IPS DF 19.7 (cell line): ENCODE measurements at places on chromosomes 2 and 18.

- no peak for DNase-seq
These were observed 30.6 kb upstream of the AP1S3 start for GRCh38 chr2:223868005-223868404.

DNA sequence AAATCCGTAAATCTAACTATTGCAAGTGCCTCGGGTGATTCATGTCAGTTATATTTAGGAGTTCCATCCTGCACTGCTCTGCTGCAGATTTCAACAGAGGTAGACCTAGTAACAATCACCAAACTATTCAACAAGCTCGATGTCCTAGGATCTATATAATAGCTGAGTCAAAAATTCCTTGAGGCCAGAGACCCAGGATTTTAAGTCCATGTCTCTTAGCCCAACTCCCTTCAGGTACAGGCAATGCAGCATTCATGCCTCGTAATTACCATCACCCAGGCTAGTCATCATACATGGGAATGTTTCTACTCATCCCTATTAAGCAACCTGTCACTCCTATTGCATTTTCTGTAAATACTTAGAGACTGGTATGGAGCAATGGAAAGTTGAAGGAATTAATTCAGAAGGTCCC, 729 bp downstream of the TM4SF20 start:
- DNase-seq: no peak

GRCh38 chr18:58091099-58091611, 47.1 kb downstream of the NEDD4L start:
- no peak for DNase-seq

DNA sequence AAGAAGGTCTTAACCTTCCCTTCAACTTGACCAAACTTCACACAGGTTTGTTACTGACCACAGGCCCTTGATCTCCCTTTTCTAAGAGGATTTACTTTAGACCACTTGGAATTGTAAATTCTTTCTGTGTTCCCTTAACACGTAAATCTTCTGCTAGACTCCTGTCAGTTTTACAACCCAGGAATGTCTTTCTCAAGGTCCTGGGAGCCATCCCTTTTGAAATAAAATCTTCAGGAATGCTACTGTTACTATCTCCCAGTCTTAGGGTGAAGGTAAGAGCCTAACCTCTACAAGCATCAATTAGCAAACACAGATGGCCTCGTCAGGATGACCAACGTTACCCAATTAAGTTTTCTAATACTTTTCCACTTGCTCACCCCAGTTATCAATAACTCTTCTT, 182.7 kb downstream of the NRXN1 start:
- DNase-seq: no peak

DNA sequence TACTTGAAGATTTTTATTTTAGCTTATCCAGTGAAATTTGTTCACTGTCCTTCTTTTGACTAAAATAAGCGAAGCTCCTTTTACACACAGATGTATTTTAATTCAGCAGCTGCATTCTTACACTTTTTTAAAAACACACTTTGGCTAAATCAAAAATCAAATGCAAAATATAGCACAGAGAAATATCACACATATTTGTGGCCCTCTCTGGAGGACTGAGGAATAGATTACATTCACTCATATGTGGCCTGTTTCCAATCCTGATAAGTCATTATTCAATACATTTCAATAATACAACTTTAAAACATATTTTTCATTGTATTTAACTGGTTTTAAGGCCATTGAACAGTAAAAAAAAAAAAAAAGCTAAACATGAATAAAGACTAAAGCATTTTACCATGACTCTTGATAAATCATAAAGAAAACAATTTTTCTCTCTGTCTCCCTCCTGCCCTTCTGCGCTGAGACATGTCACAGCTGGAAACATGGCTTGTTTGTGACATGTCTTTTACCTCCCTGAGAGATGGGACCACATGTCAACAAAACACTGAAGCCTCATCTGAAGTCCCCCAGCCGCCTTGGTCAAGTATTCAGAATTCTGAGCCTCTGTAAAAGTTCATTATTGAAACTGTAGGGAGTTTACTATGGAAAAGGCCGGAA, 221.0 kb downstream of the ZNF407 start:
- DNase-seq: no peak

DNA sequence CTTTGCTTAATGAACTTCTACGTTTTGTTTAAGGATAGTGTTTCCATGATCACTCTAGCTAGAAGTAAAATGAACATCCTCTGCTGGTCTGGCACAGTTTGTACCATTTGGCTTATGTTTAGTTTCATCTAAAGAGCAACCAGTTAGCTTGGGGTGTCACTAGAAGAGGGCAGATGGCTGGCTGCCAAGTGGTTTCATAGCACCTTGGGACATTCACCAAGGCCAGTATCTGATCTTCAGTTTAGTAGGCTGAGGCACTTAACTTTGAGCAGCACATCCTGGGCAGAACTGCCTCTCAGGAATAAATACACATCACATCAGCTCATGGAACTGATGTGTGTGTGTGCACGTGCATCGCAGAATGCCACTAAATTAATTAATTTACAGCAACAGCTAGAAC, 68.4 kb downstream of the NXPH2 start:
- DNase-seq: no peak

GRCh38 chr2:169362118-169362893, at the start of gene LRP2:
TSS of gene LRP2 (minus strand) at chr2:169362534. CDS start at chr2:169362399, 135 bp downstream.
- no peak for DNase-seq
